ENCODE measurements at places on chromosomes 1 and 21.

DNA sequence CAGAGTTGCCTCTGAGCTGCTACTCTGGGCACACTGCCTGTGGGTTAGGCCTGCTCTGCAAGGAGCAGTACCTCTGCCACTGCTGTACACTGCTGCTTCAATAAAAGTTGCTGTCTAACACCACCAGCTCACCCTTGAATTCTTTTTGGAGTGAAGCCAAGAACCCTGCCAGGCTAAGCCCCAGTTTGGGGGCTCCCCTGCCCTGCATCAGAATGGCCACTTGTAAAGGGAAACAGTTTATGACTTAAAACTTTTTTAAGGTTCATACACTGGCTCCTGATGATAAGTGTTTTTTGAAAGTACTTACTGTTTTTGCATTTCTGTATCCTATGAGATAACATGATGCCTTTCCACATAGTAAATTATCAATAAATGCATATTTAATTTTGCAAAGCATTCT lies 310.0 kb downstream of the LMO4 start:
- DNase-seq = no peak

GRCh38 chr1:65075123-65075976 lies 72.7 kb upstream of the AK4 start:
- DNase-seq = peak; percentile 32

DNA sequence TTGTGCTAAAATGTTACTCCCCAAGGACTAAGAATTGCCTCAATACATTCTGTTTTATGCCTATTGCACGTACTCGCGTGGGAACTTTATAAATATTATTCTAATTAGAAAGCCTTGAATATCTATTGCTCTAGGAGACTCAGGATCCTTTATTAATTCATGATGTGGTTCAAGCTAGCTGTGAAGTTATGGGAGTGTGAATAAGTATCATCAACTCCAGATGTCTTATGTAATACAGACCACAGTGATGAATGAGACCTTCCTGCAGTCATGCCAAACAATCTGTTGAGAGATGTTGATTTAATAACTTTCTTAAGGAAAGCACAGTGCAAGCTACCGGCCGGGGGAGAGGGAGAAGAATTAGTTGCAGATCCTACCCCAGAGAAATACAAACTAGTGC lies 519.2 kb upstream of the ZP4 start:
- no peak for DNase-seq

DNA sequence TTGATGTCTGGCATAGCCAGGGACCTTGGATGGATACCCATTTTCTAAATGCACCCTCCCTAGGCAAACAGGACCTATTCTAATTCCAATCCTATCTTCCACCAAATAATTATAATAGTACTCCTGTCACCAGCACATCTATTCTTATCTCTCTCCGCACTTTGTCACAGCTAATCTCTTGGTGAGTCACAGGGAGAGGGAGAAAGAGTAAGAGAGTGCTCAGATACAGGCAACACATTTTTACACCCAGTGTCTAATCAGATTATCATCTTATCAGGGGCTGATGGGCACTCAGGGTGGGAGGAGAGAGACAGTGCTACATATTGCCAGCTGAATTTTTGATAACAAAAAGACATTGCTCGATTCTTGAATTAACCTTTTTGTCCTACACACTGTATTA lies 275.0 kb upstream of the BEND5 start:
- no peak for DNase-seq

DNA sequence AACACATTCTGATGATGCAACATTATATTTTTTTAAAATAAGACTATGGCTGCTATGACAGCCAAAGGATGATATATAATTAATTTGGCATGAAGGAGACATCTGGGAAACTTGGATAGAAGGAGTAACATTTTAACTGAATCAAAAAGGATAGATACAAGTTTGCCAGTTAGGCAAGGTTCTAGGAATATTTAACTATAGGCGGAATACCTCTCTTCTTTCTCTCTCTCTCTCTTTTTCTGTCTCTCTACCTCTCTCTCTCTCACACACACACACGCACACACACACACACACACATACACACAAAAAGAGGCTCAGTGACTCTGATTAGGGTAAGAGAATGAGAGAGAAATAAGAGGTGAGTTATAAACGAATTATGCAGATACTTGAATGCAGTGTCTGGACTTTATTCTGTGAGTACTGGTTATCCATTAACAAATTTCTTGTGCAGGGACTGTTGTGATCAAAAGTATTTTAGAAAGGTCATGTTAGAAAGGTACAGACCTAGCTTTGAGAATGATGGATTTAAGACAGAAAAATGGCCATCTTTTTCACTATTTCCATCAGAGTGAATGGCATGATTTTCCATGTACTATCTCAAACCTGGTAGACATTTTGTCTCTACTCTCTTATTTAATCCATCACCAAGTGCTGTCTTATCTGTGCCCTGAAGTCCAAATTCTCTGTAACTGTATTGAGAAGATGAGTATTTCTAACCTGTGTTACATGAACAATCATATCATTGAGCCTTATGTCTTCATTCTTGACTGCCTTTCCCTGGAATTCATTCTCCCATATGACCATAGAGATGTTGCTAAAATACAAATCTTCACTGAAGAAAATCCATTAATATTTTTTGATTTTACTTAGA lies 1106.9 kb upstream of the ADGRL4 start:
- no peak for DNase-seq

Data from glutamatergic neuron (in vitro differentiated cells).